Lung (tissue), 17 donors: ENCODE measurements at places on chromosomes 3 and 15.
A peak's percentile ranks its signal among the peaks of the same experiment; 100 is the strongest.

DNA sequence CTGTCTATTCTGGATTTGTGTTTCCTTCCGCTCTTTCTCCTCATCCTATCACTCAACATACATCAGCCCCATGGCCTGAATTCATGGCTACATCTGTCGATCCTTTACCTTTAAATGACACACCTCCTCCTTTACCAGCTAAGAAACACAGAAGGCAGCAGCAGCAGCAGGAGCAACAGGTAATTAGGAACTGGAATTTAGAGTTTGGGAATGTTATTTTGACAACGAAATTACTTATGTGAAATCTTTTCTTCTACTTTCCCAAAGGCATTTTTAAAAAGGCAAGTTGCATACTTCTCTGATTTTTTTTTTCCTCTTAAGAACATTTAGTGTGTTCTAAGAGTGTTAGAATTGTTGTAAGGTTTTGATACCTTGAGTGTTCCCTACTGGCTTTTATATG is 29.1 kb upstream of the ABHD10 start:
- no peak for DNase-seq

GRCh38 chr15:66046326-66046725 is 177.0 kb downstream of the RAB11A start:
- no peak for DNase-seq

DNA sequence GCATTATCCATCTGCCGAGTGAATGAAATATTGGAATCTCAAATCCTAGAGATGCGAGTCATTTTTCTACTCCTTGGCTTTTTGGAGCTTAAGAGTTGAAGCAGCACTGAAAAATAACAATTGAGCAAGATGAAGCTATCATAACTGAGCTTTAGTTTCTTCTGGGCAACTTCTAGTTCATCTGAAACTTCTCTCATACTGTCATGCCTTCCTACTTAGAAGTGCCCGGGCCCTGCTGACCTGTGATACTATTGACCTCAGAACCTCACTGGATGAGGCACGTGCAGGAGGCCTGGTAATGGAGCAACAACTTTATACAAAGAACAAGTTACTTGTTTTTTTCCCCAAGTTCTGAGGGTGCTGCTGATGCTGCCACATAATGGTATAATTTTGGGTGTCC is 48.5 kb upstream of the P3H2 start:
- no peak for DNase-seq

DNA sequence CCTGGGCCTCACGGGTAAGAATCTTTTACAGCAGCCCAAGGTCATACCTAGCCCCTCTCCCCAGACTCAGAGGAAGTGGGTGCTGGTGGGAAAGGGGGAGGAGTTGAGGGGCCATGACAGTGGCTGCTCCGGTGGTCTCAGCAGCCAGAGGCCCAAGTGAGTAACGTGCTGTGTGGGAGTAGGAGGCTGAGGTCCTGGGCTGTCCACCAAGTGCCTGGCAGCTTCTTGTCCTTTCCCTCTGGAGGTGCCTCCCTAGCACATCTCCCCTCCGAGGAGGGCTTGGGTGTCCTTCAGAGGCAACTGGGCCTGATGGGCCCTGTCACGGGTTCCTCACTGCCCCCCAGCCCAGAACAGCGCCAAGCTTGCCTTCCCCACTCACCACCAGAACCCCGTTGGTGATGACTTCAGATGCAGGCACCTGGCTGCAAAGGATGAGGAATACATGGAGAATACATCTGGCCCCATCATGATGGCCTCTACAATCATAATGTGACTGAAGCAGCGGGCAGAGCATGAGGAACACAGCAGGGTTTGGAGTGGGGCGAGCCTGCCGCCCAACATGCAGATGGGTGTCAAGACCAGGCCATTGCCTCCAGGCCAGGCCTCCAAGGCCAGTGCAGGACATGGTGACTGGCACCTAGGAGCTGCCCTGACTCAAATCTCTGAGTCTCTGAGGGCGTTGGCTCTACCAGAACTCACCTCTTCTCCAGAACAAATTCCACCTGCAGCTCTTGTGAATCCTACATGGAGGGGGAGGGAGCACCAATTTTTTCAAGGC is 3.3 kb downstream of the PLA2G4F start:
- no peak for DNase-seq

GRCh38 chr15:89912145-89912673 is 543 bp downstream of the ARPIN start:
- DNase-seq, result peak; percentile 49

- no peak for DNase-seq
Measured at GRCh38 chr15:35089551-35089950, 4.5 kb upstream of the NANOGP8 start.

DNA sequence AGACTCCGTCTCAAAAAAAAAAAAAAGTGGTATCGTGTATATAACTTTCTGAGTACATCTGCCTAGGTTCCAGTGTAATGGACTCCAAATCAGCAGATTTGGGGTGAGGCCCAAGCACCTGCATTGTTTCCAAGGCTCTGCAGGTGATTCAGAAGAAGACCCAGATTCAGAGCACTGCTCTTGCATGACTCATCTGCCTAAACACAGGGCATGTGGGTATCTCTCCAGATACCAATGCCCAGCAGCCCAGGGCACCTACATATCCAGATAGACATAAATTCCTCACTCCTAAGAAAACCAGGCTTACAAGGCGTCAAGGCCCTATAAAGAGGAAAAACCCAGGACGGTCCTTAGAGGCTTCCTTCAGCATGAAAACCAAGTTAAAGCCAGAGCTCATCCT is 24.3 kb downstream of the NDUFAF1 start:
- DNase-seq, result no peak

DNA sequence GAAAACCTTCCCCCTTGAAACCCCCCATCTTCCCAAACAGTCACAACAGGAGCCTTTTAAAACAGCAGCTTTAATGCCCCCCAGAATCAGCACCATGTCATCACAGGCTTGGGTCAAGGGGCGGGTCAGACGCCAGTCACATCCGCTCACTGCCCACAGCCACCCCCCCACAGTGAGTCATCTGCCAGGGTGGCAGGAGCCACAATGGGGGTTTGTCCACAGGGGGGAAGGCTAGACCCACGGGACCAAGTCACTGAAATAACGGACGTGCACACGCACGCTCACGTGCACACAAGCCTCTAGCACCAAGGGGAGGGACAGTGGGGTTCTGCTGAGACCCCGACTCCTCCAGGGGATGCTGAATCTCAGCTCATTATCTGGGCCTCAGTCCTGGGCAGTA is 441 bp upstream of the UCN2 start:
- no peak for DNase-seq

DNA sequence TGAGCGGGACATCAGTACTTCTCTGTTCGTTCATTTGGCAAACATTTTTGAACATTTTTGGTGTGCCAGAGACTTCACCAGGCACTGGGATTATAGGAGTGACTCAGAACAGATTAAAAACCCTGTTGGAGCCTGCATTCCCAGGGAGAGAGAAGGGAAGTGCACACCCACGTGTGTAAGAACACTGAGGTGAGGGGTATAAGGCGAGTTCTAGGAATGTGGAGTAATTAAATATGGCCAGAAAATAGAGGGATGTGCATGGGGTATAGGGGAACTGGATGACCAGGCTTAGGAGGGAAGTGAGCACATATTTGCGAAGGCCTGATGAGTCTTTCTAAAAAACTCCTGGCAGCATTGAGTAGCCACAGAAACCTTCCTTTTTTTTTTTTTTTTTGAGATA is 401.2 kb upstream of the C2CD4B start:
- DNase-seq, result no peak

DNA sequence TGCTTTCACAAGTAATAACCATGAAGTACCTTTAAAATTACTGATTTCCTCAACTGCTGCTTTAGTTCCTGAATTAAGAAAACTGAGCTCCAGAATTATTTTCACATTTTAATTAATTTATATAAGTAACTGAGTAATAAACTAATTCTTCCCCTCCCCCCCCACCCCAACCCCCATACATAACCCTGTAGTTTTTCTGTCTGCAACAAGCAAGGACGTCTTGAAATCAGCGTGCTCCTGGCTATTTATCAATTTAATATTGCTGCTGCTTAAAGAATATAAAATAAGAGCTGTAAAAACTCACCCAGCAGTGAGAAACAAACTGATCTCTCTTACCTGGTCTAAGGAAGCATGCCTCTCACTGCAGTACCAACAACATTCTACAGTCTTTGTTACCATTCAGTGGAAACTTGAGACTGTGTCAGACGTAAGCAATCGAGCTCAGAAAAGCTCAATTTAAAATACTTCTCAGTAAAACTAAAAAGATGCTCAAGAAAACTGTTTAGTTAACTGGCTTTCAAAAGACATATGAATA is 121.0 kb downstream of the TFDP2 start:
- peak; percentile 94 for DNase-seq

- DNase-seq, result no peak
Measured at GRCh38 chr15:31925541-31925940, 104.8 kb upstream of the CHRNA7 start.
